Caco-2 (cell line): ENCODE measurements at places on chromosomes 13 and 19.

DNA sequence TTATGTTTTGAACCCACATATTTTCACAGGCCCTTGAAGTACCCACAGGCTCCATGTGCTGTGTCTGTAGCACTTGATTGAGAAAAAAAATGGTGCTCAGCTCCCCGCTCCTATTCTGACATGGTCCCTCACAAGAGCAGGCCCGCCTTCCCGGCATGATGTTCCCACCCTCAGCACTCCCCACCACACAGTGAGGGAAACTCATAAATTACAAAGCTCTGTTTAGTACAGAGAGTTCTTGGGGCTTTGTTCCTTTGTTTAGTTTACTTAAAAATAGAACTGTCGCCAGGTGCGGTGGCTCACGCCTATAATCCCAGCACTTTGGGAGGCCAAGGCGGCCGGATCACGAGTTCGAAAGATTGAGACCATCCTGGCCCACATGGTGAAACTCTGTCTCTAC lies 25.9 kb upstream of the ABCC4 start:
- DNase-seq, result no peak

GRCh38 chr19:31120952-31121351 lies 228.3 kb downstream of the TSHZ3 start:
- no peak for DNase-seq

- no peak for DNase-seq
Observed at GRCh38 chr13:41075034-41075433, 13.7 kb downstream of the WBP4 start.

DNA sequence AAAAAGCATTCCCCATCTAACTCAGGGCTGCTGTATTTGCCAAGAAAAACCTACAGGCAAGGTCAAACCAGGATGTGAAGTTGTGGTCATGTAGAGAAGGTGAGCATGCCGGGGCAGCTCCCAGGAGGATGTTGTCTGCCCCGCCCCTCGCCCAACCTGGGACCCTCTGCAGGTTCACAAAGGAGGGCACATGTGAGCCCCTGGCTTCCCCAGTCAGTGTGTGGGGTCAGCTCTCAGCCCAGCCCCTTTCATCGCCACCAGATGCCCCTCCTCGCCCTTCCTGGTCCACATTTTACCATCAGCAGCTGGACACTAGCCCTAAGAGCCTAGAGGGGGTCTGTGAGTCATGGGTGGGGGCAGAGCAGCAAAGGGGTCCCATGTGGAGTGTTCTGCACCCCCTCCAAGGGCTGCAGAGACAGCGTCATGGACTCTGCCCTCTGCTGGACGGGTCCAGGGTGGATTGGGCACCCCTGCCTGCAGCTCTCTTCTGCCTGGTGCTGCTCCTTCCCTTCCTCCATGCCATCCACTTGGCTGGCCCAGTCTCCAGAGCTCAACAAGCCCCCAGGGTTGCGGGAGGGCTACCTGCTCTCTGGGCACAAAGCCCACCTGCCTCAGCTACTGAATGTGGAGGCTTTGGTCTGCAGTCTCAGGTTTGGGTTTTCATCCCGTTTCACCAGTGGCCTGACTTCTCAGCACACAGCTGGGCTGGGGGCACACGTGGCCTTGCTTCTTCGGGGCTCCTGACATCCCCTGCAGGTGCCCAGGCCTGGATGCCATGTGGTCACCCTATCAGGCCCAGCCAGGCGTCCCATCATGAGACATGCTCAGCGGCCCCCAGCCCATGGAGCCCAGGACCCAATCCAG lies 3.7 kb downstream of the PLEKHF1 start:
- no peak for DNase-seq

DNA sequence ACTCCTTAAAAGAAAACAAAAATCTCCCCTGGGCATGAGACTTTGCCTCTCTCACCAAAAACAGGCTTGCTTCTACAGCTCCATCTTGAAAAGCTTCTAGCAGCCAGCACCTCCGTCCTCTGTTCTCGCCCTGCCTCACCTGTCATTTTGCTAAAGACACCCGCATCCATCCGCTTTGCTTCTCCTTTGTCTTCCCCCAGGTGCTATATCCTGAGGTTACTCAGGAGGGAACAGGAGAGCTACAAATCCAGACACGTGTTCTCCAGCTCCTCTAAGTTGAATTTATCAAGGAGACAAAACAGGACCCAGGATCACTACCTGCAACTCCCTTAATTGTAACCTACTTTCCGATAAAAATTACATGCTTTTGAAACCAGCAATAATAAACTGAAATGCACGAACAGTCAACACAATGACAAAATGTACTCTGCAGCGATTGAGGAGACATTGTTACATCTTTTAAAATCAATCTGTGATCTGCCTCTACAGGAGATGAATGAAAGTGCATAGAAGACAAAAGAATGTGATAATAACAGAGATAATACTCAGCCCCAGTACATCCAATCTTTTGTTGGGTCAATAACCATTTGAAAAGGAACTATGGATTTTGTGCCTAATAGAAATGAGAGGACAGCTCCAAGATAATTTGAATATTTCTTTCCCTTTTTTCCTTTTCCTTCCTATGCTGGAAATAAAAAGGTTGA lies 221.2 kb downstream of the DCLK1 start:
- DNase-seq, result no peak

GRCh38 chr13:99386911-99387788 lies 80.0 kb upstream of the GPR183 start:
- peak; percentile 70 for DNase-seq

DNA sequence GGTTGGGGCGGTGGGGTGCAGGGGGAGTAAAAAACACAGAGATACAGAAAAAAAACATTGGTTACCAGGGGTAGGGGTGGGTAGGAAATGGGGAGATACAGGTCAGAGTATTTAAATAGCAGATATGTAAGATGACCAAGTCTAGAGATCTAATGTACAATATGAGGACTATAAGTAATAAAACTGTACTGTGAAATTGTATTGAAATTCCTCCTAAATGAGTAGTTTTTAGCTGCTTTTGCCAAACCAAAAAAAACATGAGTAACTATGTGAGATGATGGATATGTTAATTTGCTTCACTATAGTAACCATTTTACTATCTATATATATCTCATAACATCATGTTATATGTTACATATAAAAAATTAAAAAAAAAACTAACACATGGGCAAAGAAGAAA lies 29.6 kb downstream of the VWA8 start:
- DNase-seq, result no peak

GRCh38 chr13:42808341-42808940 lies 27.1 kb downstream of the FAM216B start:
- no peak for DNase-seq

GRCh38 chr13:60647547-60647946 lies 250.5 kb downstream of the TDRD3 start:
- no peak for DNase-seq

DNA sequence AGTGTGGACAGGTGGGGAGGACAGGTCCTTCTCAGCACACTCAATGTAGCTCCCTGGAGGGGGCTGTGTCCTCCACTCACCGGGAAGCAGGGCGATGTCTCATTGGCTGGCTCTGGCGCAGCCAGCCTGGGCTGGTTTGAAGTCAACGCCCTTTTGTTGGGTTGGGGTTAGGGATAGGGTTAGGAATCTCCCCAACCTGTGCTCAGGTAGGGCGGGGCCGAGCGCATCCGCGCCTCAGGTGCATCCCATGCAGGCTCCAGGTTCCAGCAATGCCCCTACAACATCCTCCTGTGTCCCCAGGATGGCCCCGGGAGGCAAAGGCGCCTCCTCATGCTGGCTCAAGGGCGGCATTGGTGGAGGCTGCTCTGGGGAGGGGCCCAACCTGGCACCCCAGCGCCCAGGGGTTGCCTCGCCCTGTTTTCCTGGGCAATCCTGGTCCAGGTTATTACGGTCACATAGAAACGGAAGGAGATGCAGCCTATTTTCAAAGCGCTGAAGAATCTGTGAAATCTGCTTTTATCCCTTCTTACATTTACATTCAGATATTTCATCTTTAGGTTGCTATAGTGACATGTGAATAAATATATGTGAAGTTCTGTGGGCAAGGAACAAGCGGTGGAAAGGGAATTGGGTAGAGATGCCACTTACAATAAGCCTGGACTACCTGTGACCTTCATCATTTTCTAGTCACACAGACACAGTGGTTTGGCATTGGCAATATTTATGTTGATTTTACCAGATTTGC lies 74.3 kb downstream of the TM9SF2 start:
- DNase-seq, result no peak

- no peak for DNase-seq
Observed at GRCh38 chr13:44748439-44748838, 172.3 kb upstream of the TSC22D1 start.

DNA sequence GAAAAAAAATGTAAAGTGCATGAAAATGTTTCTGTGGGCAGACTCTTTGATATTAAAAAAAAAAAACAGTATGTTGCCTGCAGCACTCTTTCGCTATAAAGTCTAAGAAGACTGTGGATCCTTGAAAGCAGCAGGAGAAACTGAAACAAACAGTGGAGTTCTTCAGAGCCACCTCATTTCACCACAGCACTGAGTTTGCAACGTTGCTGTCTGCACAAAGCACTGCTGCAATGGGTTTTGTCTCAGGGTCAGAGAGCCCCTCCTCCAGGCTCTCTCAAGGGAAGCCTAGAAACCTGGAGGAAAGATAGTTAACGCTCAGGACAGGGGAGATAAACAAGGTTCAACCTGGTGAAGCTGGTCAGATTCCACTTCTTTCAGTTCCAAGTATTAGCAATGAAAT lies 248.7 kb downstream of the EFNB2 start:
- no peak for DNase-seq

DNA sequence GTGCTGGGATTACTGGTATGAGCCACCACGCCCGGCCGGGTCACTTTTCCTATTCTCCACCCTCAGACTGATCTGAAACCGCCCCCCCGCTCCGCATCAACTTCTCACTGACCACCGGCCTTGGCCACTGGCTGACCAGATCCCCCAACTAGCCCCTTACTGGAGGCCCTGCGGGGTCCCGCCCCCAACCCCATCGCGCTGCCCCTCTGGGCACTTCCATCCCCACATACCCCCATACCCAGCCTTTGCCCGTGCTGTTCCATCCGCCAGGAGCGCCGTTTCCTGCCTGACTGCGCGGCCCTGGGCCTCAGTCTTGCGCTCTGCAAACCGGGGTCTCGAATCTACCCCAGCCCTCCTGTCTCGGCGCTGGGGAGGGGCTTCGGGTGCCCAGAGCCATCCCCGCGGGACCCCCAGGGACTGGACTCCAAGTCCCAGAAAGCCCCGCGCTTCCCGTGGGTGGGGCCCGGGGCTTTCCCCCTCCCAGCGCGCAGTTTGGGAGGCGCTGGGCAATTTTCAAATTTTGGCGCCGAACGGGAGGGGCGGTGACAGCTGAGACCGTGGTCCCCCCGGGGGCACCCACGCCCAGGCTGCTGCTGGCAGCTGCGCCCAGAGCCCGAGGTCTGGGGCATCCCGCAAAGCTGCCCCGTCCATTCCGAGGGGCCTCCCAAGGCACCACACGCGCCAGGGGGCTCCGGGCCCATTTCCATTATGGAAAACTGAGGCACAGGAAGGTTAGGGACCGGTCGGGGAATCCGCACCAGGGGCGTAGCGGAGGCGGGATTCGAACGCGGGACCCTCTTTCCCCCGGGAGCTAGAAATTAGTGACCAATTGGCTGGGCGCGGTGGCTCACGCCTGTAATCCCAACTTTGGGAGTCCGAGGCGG lies 5.2 kb upstream of the LMNB2 start:
- no peak for DNase-seq

GRCh38 chr19:38850436-38850975 lies 720 bp upstream of the HNRNPL start:
- no peak for DNase-seq

- peak; percentile 86 for DNase-seq
Observed at GRCh38 chr19:8423817-8424223, 10.7 kb downstream of the MARCHF2 start.

- no peak for DNase-seq
Observed at GRCh38 chr19:8335343-8336071, 7.6 kb downstream of the KANK3 start.

DNA sequence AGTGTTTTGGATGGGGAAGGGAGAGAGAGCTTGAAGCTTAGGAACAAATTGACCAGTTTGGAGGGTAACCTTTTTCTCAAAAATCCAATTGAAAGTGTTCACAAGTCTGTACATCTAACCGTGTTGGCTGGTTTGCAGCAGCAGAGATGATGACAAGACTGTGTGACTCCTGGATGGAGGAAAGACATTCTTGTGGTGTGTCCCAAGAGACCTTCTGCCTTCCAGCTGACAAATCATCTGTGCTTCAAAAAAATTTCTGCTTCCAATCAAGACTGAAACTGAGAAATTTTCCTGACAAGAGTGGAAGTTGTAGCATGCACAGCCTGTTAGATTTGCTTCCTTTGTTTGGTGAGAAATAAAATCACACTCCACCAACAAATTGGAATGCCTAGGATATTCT lies 56.2 kb downstream of the LACC1 start:
- DNase-seq, result no peak

DNA sequence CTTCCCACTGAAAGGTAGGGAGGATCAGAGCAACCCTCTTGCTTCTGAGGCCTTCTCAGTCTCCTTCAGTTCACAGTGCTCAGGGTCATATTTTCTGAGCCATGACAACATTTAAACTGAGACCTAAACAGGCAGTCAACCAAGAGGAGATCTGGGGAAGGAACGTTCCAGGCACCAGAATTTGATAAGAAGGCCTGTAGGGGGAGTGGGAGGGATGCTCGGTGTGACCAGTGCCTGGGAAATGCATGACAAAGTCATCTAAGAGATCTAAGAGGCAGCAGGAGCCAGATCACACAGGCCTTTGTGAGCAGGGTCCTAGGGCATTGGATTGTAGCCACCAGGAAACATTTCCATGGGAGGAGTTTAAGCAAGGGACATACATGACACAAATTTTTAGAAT lies 71.6 kb downstream of the SHISA2 start:
- DNase-seq, result peak; percentile 44

DNA sequence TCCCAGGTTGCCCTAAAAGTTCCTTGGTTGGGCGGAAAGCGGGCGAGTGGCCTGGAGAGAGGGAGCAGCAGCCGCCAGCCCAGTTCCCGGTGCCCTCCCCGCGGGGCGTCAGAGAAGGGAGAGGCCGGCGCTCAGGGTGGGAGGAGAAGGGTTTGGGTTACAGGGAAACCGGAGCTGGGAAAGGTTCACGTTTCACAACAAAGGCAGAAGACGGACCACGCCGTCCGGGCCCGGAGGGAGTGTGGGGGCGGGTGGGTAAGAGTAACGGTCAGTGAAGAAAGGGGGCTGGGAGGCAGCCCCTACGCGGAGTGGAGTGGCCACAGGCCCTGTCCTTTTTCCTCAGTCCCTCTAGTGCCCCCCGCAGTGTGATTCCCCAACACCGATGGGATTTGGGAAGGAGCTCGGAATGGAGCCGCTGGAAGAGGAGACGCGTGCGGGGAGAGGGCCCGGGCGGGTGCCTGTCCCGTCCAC lies 1.6 kb downstream of the SIX5 start:
- peak; percentile 72 for DNase-seq

- no peak for DNase-seq
Observed at GRCh38 chr13:92951273-92951890, 275.2 kb upstream of the GPC6 start.

GRCh38 chr13:51455532-51455931 lies 2.7 kb upstream of the INTS6 start:
- DNase-seq, result no peak
